ENCODE measurements at places on chromosomes 6 and 20. TPM values are rescaled to one million over a fixed set of nuclear protein-coding genes. Genes with fewer than 3 reads are reported as not detected.
A peak's percentile ranks its signal among the peaks of the same experiment; 100 is the strongest.

The VSX1 gene
- total RNA-seq: not detected

GRCh38 chr6:28789553-28790083 is 134.2 kb downstream of the TRIM27 start:
- ATAC-seq: no peak

The MICB gene
- total RNA-seq: 34.3 TPM

GRCh38 chr6:121847806-121848522 is 412.5 kb downstream of the GJA1 start:
- no peak for ATAC-seq

- no peak for ATAC-seq
Observed at GRCh38 chr6:148765898-148766808, 19.3 kb downstream of the UST start.

The ESF1 gene
- total RNA-seq: 13.9 TPM

- ATAC-seq: no peak
Observed at GRCh38 chr6:156437121-156437879, 339.9 kb upstream of the ARID1B start.

DNA sequence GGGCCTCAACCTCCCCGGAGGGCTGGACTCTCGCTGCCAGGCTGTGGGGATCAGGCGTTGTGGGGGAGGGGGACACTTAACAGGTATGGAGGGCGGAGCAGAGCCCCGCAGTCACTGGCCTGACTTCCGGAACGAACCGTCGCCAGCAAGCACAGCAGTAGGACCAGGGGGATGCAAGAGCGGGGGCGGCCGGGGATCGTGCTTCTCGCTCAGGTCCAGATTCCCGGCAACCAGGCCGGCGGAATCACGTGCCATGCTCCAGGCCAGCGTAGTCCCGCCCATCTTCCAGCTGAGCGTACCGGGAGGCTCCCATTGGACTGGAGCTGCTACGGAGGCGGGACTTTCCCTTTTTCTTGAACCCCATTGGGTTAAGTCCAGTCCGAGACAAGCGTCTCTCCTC is 10.0 kb upstream of the POU5F1 start:
- peak; percentile 83 for ATAC-seq

GRCh38 chr20:63226042-63226943 is 9.4 kb upstream of the BIRC7 start:
- ATAC-seq: no peak

DNA sequence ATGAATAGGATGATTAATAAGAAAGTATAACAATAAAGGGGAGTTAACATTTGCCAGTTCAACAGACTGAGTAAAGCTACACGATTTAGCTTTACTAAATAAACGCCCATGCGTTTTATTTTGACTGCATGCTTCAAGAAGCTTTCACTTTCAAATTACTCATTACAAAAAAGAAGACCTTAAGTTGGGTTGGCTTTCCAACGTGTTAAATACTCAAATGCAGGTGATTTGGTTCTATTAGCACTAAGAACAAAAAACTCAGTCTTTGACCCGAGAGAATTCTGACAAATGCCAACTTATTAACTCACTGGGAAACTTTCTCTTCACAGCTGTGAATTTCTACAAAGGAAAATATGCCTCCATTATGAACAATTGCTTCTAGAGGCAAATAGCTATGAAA is 24.8 kb downstream of the RNF146 start:
- ATAC-seq: peak; percentile 82

DNA sequence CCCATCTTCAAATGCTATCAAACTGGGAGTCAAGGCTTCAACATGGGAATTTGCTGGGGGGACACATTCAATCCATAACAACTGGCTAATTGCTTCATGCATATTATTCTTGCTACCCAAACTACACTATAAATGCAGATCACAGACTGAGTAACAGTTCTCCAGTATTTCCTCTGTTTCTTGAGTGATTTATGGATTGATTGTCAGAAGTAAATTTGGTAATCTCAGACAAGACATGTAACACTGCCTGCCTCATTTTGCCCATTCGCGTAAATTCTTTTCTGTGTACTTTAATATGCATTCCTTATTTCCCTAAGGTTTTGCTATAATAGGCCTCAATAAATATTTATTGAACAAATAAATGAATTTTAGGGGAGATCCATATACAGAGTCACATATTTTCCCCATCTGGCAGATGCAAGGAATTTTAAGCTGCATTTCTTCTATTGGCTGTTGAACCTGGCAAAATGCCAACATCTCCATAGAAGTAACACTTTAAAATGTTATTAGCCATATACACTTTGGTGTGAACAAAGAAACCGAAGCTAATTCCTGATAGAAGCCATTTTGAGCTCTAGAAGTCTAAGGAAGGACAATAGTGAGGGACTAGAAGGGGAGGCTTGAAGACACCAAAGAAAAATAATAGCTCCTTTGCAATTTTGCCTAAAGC is 98.2 kb downstream of the QRSL1 start:
- ATAC-seq: no peak

Measured in activated T-helper 17 cell treated with anti-CD3 and anti-CD28 coated beads, Interleukin-2, amount 50 U/mL, for 72 hours (primary cell).